ENCODE measurements at places on chromosomes 4 and X. TPM values are rescaled to one million over a fixed set of nuclear protein-coding genes. Genes with fewer than 3 reads are reported as not detected.

- no peak for DNase-seq
Measured at GRCh38 chr4:81492606-81493230, 21.0 kb upstream of the RASGEF1B start.

DNA sequence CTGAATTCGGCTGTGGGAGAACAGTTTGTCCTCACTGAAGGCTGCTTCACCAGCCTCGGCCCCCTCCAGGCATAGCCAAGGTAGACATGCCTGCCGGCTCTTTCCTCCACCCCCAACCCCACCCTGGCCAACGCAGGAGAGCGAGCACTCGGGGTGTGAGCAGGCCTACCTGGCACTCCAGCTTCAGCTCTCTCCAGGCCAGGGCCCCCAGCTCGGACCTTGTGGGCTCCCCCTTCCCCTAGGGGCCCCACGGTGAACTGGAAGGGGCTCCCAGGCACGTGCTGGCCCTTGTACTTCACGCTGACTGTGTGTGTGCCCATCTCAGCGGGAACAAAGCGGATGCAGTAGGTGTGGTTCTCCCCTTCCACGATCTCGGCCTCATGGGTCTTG is 22.4 kb downstream of the FLNA start:
- no peak for DNase-seq

- no peak for DNase-seq
Measured at GRCh38 chr4:7403001-7403400, 31.7 kb downstream of the PSAPL1 start.

GRCh38 chr4:25246680-25247611 is 13.1 kb downstream of the PI4K2B start:
- DNase-seq = no peak

DNA sequence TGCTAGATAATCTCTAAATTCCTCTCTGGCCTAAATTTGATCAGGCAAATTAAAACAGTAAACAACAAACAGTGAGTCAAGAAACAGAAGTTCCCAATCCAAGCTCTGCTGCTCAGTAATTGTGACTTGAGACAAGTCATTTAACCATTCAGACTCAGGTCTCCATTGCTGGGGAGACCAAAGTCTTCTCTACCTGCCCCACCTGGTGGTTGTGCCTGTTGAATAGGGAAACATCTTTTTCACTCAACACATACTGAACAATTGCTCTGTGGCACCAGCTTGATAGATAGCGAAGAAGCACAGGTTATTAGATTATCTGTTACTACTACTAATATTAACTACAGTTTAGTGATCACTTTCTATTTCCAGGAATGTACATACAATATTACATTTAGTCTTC is 112.1 kb upstream of the EOLA2 start:
- no peak for DNase-seq

DNA sequence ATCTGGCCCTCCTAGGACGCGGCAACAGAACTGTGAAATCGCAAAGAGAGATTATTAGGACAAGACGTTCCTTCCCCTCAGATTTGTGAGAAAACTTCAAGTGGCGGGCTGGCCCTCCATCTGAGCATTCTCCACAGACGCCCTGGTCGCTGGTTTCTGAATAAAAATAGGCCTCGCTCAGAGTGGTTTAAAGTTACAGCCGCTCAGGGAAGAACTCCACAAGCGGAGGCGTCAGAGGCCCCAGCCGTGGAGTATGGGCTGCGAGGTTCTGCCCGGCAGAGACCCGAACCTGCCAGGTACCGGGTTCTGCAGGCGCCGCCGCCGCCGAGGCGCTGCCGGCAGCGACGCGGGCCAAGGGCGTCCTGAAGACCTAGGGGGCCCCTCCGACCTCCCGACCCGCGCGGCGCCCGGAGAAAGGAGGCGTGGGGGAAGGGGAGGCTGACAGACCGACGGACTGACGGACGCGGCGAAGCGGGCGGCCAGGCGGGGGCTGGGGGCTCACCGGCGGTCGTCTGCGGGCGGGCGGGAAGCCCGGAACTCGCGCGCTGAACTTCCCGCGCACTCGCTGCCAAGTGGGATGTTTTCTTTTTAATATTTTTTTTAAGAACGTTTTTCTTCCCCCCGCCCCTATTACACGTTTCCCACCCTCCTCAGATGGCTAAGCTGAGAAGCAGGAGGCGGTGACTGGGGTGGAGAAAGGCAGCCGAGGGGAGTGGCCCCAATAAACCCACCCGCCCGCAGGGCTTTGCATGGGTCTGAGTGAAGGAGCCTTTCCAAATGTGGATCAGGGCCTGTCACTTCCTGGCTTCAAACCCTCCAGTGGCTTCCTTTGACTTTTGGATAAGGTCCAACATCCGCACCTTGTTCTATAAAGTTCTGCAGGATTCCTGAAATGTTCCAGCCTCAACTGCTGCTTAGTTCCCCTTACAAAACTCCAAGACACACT is at the start of gene PABPC4L:
Gene PABPC4L (minus strand): TSS at position 574 of the 946 bp plus-strand sequence. CDS start 770 bp downstream, outside the sequence.
- DNase-seq = peak; percentile 72

GRCh38 chr4:53100501-53101190 is 238.5 kb downstream of the RASL11B start:
- no peak for DNase-seq

DNA sequence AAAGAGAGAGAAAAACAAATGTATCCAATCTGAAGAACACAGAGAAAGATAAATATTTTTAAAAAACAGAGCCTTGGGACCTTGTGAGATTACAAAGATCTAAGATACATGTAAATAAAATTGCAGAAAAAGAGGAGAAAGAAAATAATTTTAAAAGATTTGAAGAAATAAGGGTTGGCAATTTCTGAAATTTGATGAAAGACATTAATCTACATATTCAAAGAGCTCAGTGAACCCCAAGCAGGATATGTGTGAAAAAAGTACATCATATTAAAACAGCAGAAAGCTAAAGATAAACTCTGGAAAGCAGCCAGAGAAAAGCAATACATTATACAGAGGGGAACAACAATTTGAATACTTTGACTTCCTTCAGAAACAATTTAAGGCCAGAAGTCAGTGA is 244.7 kb downstream of the ENOX2 start:
- DNase-seq = no peak

GRCh38 chr4:146159384-146160058 is 16.0 kb upstream of the LSM6 start:
- no peak for DNase-seq

DNA sequence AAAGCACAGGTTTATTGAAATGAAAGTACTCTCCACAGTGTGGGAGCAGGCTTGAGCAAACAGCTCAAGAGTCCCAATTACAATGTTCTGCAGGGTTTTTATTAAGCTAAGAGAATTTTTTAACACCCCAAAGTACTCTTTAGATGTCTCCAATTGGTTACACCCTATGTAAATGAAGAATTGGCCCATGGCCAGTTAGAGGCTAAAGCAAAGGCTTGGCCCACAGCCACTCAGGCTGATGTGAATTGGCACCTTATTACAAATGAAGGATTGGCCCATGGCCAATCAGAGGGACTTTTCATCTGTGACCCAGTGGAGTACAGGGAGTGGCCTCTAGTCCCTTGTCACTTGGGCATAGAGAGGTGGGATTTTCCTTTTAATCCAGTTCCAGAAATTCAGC is 30.1 kb upstream of the IQCM start:
- no peak for DNase-seq

- DNase-seq = no peak
Measured at GRCh38 chr4:76011700-76012387, 4.5 kb upstream of the CXCL9 start.

DNA sequence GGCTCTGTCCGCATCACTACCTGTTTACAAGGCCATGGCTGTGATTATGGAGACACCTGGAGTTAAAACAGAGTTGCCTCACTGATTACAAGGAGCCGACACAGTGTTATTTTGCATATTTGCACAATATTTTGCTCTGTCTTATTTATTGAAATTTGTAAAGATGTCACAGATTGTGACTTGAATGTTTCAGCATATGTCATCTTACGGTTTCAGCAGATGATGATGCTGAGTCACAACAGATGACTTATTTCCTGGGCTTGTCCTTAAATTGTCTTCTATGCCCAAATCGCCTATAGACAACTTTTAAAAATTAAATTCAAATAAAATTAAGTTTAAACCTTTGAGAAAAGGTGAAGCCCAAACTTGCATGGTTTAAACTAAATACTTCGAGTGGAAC is 87.1 kb upstream of the INPP4B start:
- DNase-seq = no peak

GRCh38 chr4:107066621-107067020 is 30.5 kb upstream of the DKK2 start:
- no peak for DNase-seq

DNA sequence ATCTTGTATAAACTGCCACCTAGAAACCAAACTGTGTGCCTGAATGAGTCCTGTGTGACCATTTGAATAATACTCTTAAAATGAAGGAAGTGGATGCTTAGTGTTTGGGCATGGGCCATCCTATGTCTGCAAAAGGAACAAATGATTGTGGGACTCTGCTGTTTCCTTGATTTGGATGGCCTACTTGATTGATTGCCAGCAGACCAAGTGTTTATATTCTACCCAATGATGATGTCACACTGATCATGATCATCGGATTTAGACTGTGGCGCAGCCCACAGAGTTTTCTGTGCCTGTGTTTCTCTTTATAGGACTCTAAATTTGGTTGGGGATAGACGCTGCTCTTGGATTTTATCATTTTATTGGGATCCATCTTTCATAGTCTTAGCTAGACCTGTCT is 4.4 kb downstream of the SEPTIN11 start:
- no peak for DNase-seq

DNA sequence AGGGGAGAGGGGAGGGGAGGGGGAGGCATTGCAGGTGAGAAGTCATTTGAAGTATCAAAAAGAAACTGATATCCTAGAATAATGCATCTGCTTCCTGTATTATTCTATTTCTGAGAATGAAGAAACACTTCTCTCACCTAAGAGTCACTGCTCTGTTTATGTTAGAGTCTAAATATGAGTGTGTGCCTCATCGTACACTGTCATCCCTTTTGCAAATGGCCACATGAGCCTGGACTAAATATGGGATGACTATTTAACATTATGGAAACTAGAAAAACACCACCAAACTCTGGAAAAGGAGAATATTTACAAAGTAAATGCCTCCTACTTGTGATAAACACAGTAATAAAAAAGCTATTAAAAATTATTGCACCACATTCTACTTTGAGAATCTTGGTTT is 146.4 kb upstream of the NOCT start:
- no peak for DNase-seq

DNA sequence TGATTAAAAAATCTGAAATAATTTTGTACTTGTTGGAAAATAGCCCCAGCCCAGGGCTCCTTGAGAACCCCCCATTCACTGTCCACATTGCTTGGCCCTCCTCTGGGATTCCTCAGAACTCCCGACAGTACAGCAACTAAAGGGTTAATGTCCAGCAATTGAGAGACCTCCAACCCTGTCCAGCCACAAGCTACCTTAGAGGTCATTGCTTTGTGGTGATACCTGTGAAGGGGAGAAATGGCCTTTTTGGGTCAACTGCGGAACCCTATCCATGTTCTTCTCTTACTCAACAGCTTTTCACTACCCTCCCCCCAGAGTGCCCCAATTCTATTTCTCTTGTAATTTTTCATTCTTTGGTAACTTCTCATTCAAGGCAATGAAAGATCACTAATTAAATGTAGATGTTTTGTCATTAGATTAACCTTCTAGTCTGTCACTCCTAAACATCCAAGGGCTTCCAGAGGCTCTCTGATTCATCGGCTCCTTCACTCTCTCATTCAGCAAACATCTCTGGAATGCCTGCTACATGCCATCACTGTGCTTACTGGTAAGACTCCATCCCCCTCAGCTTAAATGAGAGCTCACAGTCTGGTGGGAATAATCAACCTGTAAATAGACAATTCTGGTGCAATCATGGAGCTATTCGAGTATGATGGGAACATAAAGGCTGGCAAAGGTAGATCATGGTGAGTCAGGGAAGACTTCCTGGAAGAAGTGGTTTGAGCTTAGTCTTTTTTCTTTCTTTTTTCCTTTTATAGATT is 241.4 kb upstream of the PGRMC2 start:
- DNase-seq = peak; percentile 37

GRCh38 chr4:13793020-13793710 is 165.6 kb upstream of the BOD1L1 start:
- no peak for DNase-seq

GRCh38 chr4:127586922-127587571 is 45.7 kb upstream of the INTU start:
- DNase-seq = no peak

DNA sequence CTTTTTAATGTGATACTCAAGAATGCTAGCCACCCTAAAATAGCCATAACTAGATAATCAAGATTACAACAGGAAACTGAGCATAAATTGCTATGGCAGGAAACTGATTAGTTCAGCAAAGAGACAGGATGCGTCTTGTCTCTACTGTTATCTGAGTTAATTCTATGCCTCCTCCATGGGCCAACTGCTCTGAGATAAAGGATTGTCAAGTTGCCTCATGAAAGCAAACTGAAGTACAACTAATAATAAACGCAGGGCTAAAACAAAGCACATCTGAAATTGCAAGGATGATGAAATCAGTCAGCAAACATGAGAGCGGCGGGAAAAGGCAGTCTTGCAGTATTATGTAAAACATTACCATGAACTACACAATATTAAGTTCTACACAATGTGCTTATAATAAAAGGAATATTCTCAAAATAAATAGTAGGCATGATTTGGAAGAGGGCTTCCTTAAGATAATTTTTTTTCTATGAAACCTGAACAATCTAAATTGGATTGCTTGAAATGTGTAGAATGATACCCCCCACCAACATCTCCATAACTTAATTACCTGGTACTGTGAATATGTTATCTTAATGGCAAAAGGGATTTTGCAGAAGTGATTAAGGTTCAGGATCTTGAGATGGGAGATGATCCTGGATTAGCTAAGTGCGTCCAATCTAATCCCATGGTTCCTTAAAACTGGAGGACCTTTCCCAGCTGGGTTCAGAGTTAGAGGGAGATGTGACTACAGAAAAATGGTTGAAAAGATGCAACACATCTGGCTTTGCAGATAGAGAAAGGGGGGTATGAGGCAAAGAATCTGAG is 65.9 kb downstream of the ANTXR2 start:
- no peak for DNase-seq

DNA sequence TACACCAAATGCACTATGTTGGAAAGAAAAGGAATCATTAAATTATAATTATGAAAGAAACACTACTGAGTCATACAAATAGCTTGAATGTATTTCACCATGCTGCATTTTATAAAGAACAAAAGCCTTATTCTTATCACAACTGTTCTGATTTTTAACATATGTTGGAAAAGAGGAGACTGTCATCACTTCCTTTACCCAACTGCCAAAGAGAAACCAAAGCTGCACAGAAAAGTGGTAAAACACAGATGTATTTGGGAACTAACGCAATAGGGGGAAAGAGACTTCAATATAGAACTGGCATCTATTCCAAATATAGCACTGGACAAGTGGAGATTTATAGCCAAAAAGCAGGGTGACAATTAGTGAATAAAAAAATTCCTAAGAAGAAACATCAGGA is 181.0 kb downstream of the SPANXN3 start:
- no peak for DNase-seq

- no peak for DNase-seq
Measured at GRCh38 chrX:51336584-51336983, 4.0 kb downstream of the NUDT10 start.

- DNase-seq = no peak
Measured at GRCh38 chr4:7041801-7042502, 1.2 kb upstream of the TADA2B start.

The AKAP14 gene
- not detected for total RNA-seq

The KLKB1 gene
- total RNA-seq = 0.85 TPM

The NAT8L gene
- 12.5 TPM for total RNA-seq

The PGRMC2 gene
- 64.6 TPM for total RNA-seq

The RAP2C gene
- total RNA-seq = 20.6 TPM

The PABPC1L2B gene
- total RNA-seq = not detected

The GJB1 gene
- total RNA-seq = not detected

The PCDH18 gene
- total RNA-seq = 21.1 TPM

The FMR1NB gene
- total RNA-seq = not detected

All from left cardiac atrium (tissue), 4 donors.